NCI-H2107 (cell line): ENCODE measurements at places on chromosomes 11 and 22.

- no peak for DNase-seq
These were observed at the start of gene P4HA3 for GRCh38 chr11:74311352-74311926. TSS of gene P4HA3 (minus strand) at chr11:74311640. CDS start at chr11:74311611, 29 bp downstream.

DNA sequence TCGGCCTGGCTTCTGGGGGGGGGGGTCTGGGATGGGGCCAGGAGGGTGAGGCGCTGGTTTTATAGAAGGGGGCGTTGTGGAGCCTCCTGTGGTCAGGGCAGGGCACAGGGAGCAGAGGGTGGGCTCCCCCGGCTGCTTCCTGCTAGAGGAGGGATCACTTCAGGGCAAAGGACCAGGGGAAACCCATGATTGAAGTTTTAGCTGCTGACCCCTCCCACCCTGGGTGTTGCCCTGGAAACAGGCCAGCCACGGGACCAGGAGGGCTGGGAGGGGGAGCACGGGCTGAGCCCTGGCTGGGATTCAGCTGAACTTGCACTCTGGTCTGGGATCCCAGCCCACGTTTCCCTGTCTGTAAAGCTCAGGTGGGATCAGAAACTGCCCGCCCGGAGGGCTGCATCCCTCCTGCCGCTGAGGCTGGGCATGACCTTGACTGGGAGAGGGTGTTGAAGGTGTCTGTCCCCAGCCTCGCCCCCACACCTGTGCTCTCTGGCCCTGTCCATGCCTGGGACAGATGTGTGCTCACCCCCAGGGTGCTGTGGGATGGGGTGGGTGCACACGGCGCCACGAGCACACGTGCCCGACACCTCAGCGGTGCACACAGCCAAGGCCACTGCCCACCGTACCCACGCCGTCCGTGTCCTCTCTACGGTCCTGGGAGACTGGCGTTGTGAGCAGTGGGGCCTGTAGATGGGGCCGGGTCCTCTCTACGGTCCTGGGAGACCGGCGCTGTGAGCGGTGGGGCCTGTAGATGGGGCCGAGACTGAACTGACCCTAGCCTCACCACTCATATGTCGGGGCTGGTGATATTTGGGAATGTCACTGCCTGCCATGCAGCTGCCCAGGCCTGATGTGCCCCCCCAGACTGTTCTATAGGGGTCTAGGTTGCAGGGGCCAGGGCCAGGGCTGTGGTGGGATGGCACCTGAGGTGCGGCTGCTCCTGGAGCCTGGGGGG, 2.3 kb downstream of the TSPAN4 start:
- DNase-seq, result no peak

DNA sequence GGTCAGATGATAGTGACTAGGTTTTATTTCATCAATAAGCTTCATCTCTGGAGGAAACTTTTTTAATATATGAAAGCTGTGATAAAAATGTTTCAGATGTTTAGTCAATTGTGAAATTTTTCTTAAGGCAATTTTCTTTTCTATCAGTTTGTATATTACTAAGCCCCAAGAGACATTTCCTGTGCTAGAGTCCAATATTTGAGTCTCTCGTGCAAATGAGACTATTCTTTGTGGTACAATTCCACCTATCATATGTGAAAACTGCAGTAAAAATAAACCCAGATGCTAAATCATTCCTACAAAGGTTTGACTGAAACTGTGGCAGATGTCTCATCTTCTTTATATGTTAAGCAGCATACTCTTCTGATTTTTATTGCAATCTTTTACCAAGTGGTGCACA, 28.0 kb downstream of the CTR9 start:
- DNase-seq, result no peak

- DNase-seq, result no peak
These were observed 17.9 kb downstream of the C1QTNF6 start for GRCh38 chr22:37169947-37170688.

- DNase-seq, result no peak
These were observed 324.5 kb upstream of the PITPNB start for GRCh38 chr22:28243539-28243938.

DNA sequence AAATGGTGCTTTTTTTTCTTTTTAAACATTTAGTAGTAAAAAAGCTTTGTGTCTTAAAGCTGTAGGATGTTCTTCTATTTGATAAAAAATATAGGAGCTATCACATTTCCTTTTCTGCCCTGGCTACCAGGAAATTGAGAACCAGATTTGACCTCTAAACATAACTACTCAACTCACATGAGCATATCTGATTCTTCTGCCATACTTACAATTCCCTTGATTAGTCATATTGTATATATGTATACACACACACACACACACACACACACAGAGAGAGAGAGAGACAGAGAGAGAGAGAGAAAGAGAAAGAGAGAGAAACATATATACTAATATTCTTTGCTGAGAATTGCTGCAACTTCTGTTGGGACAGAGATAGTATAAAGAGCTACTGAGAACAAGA, 23.0 kb upstream of the GDPD4 start:
- no peak for DNase-seq

GRCh38 chr11:93738647-93739081, 2.6 kb downstream of the TAF1D start:
- DNase-seq, result no peak

GRCh38 chr11:121450401-121450800, 1.7 kb upstream of the SORL1 start:
- no peak for DNase-seq

GRCh38 chr11:35529971-35530495, 4.6 kb upstream of the PAMR1 start:
- DNase-seq, result no peak

DNA sequence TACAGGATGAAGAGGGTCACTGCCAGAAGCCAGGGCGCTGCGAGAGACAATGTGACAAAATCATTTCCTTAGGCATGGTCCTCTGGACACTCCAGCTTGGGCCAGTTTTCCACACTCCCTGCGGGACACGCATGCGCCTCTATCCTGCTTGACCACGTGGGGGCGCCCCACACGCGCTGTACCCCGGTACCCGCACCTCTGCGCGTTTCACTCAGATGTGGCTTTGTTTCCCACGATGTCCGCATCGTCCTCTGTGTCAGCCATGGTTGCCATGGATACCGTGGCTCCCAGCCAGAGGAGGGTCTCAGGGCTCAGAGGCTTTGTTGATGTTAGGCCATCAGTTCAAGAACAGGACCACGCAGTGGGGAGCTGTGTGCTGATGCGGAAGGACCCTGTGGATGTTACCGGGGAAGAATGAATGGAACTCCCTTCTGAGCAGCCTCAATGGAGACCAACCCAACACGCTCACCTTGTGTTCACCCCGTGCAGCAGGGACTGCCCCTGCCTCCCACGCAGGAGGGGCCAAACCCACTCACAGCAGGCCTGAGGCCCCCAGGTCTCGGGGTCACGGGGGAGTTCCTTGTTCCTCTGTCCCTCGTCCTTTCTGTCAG, 101.1 kb upstream of the SLC22A12 start:
- DNase-seq, result no peak

- DNase-seq, result no peak
These were observed 19.4 kb upstream of the ACCSL start for GRCh38 chr11:44028401-44028800.

DNA sequence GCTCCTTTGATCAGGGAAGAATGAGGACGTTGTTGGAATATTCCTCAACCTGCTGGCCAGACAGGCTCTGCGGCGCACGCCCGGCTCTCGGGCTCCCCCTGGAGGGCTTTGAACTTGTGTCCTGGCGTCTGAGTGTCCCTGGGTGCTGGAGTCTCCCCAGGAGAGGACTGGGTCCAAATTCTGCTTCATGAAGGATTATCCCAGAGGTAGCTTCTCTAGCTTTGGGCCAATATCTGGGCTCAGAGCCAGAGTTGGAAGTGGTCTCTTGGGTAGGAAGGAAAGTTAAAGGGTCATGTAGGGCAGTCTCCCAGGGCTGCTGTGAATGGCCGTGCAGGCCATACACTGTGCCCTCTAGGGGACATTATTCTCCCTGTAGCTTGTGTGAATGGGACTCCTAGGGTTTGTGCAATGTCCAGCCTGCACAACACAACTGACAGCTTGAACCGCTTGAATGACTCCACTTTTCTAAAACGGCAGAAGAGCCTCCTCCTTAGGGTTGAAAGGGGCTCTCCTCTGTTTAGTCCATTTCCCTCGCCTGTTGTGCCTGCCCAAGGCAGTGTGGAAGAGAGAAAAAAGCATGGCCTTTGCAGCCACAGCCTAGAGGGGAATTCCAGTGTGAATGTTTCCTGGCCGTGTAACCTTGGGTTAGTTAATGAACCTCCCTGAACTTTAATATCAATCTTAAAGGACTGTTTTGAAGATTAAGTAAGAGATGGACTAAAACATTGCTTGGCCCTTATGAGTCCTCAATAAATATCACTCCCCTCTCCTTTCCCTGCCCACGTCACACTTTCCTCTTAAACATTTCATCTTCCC, 111.2 kb upstream of the THY1 start:
- peak; percentile 30 for DNase-seq

- no peak for DNase-seq
These were observed 29.8 kb downstream of the NECTIN1 start for GRCh38 chr11:119699227-119699626.

- DNase-seq, result no peak
These were observed 58.6 kb upstream of the HMGXB4 start for GRCh38 chr22:35198738-35199137.

- DNase-seq, result no peak
These were observed 5.8 kb downstream of the PITPNB start for GRCh38 chr22:27913162-27913741.

GRCh38 chr11:64559351-64560138, 31.5 kb upstream of the SLC22A12 start:
- no peak for DNase-seq

DNA sequence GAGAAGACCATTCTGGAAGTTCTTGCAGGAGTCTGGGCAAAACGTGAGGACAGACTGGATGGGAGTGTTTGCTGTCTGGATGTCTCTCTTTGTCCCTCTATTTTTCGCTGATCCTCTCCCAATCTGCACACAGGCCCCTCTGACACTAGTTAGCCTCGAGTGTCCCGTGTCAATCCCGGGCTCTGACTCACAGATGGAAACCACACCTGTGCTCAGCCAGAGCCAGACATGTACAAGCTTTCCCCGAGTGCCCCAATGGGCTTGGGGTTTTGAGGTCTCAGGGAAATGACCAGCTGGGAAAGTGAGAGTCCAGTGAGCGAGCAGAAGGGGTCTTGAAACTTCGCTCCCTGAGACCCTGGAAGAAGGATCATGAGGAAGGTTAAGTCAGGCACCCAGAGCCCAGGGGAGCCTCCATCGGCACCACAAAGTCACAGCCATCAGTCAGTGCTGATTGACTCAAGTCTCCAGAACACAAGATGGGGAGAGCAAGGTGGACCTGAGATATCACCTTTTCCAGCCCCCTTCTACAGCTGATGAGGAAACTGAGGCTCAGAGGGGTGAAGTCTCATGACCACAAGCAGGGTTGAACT, 13.9 kb downstream of the APOL2 start:
- DNase-seq, result no peak

- no peak for DNase-seq
These were observed 35.2 kb downstream of the MAML2 start for GRCh38 chr11:96307776-96308140.

- no peak for DNase-seq
These were observed 29.7 kb downstream of the OR10A6 start for GRCh38 chr11:7901319-7901854.

GRCh38 chr22:49327411-49328117, 500.1 kb downstream of the BRD1 start:
- DNase-seq, result no peak

GRCh38 chr22:49599691-49600455, 227.8 kb downstream of the BRD1 start:
- DNase-seq, result no peak

DNA sequence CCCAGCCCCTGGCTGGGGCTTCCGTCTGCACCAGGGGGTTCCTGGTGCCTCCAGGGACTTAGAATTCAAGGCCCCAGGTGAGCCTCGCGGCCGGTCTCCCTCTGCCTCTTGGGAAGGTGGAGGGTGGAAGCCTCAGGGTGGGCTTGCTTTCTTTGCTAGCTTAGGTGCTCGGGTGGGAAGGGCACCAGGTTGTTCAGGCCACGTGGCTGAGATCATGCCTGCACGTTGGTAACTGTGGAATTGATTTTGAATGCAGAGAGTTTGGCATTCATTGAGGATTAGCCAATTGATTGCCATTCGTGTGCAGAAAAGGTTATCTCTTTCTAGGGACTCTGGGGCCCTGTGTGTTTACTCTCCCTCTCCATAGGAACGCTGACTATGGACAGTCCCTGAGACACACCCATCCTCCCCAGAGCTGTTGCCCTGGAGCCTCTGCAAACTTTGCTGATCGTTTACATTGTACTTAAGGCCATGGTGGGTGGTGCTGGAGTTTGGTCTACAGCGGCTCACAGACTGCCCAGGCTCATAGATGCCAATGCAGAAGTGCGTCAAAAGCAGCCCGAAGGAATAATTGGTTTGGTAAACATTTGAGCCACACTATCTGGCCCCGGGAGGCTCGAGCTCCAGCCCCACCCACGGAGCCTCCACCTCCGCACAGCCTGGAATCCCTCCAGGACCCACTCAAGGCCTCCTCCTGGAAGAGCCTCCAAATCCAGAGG, 1457.7 kb downstream of the BRD1 start:
- no peak for DNase-seq

DNA sequence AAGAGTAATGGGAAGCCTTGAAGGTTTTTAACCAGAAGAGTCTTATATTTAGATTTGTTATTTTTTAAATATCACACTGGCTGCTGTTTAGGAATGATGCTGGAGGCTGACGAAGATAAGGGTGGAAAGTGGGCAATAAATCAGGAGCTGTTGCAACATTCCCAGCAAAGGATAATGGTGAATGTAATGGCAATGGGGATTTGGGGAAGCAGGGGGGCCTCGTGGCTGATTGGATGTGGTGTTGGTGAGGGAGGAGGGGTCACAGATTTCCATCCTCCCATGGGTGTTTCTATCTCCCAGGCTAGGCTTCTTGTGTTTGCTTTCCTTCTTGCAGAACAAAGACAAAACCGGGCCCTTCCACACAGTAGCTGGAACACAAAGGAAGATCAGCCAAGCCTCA, 80.8 kb downstream of the PIWIL4 start:
- no peak for DNase-seq

DNA sequence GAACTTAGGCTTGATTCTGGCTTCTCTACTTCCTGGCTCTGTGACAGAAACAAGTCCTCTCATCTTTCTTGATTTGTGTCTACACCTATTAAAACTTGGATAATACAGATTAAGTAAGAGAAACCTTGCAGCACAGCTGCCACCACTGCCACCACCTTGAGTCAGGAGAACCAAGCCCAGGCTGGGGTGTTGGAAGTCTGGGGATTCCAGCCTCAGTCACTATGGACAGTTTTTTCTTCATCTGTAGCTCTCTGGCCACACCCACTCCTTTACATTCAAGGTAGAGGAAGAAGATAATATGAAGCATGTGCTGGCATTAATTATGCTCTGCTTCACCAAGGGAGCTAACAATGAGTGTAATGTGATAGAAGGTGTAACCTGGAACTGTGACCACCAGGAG, 75.7 kb downstream of the RELT start:
- no peak for DNase-seq

DNA sequence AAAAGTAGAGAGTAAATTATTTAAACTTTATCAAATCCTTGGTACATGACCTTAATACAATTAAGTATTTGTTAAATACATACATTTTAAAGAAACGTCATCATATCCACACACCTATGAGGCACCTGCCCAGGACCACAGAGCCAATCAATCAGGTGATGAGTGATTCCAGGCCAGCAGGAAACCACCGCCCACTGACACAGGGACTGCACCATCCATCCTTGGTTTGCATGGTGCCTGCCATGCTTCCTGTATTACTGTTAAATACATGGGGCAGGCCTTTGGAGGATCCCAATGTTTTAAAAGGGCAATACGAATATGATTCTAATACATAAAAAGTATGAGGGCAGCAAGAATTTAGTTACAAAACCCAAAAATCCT, 7.0 kb upstream of the TBC1D10A start:
- DNase-seq, result no peak

- DNase-seq, result no peak
These were observed 107.2 kb downstream of the RCN1 start for GRCh38 chr11:32198053-32198452.
